ENCODE measurements at places on chromosomes 13 and 19.

- DNase-seq, result no peak
These were observed 53.2 kb downstream of the ZNF557 start for GRCh38 chr19:7122701-7123100.

DNA sequence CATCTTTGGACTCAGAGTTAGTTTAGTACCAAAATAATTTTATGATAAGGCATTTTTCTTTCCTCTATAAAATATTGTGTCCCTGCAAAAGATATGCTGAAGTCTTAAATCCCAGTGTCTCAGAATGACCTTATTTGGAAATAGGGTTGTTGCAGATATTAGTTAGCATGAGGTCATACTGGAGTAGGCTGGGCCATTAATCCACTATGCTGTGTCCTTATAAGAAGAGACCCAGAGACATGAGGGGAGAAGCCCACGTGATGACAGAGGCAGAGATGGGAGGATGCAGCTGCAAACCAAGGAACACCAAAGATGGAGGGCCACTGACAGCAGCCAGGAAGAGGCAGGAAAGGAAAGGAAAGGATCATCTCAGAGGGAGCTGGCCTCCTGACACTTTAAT lies 6.4 kb downstream of the POGLUT2 start:
- no peak for DNase-seq

DNA sequence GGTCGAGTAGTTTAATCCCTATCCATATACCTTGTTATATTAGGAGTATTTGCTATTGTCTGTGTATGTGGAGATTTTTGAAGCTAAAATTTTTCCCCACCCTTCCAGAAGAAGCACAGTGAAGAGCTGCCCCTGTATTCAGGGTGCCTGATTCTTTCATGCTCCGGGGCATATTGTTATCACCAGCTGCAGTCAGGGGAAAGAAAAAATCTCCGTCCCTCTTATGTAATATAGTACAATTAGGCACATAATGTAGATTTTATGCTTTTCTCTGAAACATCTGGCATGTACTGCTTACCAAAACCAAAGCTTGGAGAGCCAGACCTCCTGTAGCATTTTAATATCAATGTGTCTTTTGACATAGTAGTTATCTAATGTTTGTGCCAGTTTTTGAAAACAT lies 214.9 kb upstream of the EDNRB start:
- DNase-seq, result no peak

DNA sequence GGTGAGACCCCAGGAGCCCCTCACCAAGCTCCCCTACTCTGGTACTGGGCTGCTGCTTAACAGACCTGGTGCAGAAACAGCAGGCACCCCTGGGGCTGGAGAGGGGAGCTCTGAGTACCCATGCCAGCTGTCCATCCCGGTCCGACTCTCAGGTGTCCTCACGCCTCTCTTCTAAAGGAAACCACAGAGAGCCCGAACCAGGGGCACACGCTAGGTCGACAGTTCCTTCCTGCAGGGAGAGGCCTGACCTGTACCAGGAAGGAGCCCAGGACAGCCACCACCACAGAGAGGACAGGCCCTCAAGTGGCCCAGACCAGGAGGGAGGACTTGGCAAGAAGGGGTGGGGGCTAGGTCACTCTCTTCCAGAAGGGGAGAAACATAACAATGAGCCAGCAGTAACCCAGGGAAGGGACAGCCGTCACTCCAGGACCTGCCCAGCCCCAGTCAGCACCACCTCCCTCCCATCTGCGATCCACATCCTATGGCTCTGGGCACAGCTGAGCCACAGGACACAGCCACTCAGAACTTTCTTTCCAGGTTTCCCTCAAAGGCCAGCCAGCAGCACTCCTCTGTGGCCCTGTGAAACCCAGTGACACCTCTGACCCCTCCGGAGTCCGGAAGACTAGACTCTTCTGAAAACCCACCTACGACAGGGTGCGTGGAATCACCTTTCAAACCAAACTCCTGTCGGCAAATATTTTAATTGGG lies 13.0 kb upstream of the SLC35E1 start:
- no peak for DNase-seq
